ENCODE measurements at places on chromosomes 4 and X. TPM values are rescaled to one million over a fixed set of nuclear protein-coding genes. Genes with fewer than 3 reads are reported as not detected.

DNA sequence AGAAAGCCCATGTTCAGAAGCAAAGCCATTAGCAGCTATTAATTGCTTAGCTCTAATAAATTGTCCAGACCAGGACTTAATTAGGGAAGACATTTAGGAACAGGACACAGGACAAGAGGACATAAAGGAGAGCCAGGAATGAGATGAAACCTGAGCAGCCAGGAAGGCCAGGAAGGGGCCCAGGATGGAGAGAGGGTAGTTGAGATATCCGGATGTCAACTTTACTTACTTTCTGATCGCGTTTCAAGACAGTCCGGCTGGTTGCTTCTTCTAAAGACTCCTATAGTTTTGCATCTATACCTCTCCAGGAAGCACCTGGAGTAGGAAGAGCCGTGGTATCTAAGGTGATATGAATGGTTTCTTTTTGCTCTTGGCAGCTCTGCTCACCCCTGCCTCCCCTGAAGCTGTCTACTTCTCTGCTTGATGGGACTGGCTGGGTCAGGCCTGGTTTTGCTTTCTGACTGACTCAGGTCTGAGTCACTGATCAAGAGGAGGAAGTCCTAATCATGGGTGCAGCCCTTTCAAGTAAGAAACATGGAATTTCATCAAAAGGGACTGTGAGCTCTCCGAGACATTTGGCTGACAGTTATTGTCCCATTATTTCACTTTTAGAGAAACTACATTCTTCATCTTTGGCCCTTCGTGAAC is 733.3 kb downstream of the RPA4 start:
- no peaks in the 10 kb centered on the region for H3K27me3 ChIP-seq
- no peak overlapping the region for H3K4me3 ChIP-seq
- no peaks in the 10 kb centered on the region for H3K4me1 ChIP-seq
- no peak overlapping the region for H3K27ac ChIP-seq
- H3K36me3 ChIP-seq: no peaks in the 10 kb centered on the region
- DNase-seq: no peak

- no peaks in the 10 kb centered on the region for H3K4me1 ChIP-seq
- no peak for DNase-seq
- no peak overlapping the region for H3K27ac ChIP-seq
- no peaks in the 10 kb centered on the region for H3K27me3 ChIP-seq
- no peaks in the 10 kb centered on the region for H3K36me3 ChIP-seq
Measured at GRCh38 chr4:2163311-2163821, 78.6 kb downstream of the HAUS3 start.

- no peak overlapping the region for H3K4me3 ChIP-seq
- no peaks in the 10 kb centered on the region for H3K27me3 ChIP-seq
- no peak overlapping the region for H3K27ac ChIP-seq
- no peaks in the 10 kb centered on the region for H3K36me3 ChIP-seq
Measured at GRCh38 chr4:45713996-45714395, 409.9 kb downstream of the GABRG1 start.

PARM1 gene
- total RNA-seq: 0.26 TPM

GRCh38 chrX:138765051-138765450 is 53.5 kb upstream of the FGF13 start:
- H3K27ac ChIP-seq: no peak overlapping the region
- no peaks in the 10 kb centered on the region for H3K27me3 ChIP-seq
- no peaks in the 10 kb centered on the region for H3K4me1 ChIP-seq
- no peak overlapping the region for H3K4me3 ChIP-seq

Measured in T-cell (primary cell).